ENCODE measurements at places on chromosomes 11 and 22.

DNA sequence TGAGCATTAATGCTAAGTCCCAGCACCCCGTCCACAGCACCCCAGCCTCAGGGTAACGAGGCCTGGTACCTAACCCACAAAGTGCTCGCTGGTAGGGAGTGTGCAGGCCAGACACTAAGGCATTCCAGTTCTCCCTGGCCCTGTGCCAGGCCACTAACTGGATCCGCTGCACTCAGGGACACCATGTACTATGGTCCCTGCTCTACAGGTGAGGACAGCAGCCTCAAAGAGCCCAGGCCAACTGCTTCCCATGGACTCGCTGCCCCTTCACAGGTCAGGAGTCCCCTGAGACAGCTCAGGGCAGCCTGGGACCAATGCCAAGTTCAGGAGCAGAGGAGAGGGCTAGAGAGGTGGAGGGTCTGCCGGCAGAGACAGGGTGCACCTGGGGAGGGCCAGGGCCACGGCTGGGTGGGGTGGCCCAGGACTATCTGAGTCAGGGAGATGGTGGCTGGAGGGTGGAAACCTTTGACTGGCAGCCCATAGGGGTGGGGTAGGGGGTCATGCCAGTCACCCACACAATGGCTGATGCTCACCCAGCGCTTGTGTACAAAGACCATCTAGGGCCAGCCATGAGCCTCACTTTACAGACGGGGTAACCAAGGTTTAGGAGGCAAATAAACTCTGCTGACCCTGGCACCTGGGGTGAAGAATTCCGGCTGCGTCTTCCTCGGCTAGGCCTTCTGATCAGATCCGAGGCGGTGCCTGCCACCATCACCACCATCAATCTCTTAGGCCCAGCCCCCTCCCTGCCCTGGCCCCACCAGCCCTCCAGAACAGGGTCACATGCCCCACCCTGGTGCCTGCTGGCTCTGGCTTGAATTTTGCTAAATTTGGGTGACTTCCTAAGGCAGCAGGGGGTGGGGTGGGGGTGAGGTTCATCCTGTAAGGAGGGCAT is 5.6 kb downstream of the OSBPL5 start:
- DNase-seq: no peak

- DNase-seq: no peak
Observed at GRCh38 chr11:48165426-48165825, 51.2 kb upstream of the OR4B1 start.

GRCh38 chr11:44601471-44602370 is 36.3 kb downstream of the CD82 start:
- no peak for DNase-seq

GRCh38 chr11:62223095-62223494 is 14.6 kb downstream of the SCGB2A1 start:
- no peak for DNase-seq

- no peak for DNase-seq
Observed at GRCh38 chr11:3962406-3962840, 107.0 kb downstream of the STIM1 start.

DNA sequence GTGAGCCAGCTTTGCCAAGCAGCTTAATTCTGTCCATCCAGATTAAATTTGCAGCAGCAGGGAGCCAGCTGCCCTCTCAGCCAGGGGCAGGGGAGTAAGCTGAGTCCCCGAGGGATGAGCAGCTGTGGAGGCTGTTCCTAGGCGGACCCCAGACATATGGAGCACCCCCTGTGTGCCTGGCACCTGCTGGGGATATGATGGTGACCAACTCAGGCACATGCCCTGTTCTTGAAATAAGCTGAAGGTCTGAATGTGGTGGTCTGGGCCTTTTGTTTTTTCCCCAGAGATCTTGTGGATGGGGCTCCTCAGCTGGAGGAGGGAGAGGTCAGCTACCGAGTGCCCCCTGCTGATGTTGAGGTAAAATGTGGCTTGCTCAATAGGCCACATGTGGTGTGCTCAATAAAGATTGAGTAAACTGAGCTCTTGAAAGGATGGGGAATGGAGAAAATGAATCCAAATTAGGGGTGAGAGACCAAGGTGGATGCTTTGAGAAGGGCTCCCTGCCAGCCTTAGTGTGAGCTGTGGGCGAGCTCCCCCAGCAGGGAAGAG is 103.3 kb upstream of the NNMT start:
- no peak for DNase-seq

DNA sequence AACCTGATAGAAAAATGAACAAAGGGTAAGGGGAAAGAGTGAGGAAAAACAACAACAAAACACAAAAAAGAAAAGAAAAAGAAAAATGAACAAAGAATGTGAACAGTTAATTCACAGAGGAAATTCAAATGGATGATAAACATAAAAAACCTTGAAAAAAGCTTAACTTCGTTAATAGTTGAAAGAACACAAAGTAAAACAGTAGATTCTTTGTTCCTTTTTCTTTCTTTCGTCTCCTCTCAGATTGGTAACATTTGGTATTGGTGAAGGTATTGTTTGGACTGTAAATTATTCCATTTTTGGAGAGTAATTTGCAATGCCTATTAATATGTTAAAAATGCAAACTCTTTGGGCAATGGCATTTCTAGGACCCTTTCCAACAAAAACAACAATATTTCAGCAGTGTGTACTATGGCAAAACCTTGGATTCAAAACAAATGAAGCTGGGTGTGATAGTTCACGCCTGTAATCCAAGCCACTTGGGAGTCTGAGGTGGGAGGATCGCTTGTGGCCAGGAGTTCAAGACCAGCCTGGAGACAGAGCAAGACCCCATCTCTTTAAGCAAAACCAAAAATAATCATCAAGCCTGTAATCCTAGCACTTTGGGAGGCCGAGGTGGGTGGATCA is 3.3 kb upstream of the BACE1 start:
- DNase-seq: no peak

DNA sequence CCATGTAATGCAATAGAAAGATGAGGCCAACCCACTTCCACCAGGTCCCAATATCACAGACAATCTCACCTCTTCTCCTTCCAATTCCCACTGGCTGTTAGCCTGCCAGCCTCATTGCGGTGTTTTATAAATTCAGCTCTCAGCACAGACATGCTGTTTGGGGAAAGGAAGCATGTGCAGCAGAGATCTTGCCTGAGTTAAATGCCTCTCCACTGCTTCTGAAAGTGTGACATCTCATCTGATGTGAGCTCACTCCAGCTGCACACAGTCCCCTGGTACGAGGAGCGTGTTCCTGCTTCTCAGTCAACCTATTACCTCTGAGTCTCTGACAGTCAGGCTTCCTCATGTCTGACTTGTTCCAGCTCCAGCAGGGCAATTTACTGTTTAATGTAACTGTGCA is 122.7 kb upstream of the GUCY1A2 start:
- DNase-seq: no peak

- DNase-seq: no peak
Observed at GRCh38 chr11:64258356-64258755, 7.0 kb downstream of the PLCB3 start.

GRCh38 chr11:128603003-128603696 is 15.8 kb upstream of the ETS1 start:
- no peak for DNase-seq

- DNase-seq: no peak
Observed at GRCh38 chr22:43092085-43092484, 2.9 kb upstream of the TTLL1 start.
